ENCODE measurements at places on chromosomes 7 and 10.
A peak's percentile ranks its signal among the peaks of the same experiment; 100 is the strongest.

DNA sequence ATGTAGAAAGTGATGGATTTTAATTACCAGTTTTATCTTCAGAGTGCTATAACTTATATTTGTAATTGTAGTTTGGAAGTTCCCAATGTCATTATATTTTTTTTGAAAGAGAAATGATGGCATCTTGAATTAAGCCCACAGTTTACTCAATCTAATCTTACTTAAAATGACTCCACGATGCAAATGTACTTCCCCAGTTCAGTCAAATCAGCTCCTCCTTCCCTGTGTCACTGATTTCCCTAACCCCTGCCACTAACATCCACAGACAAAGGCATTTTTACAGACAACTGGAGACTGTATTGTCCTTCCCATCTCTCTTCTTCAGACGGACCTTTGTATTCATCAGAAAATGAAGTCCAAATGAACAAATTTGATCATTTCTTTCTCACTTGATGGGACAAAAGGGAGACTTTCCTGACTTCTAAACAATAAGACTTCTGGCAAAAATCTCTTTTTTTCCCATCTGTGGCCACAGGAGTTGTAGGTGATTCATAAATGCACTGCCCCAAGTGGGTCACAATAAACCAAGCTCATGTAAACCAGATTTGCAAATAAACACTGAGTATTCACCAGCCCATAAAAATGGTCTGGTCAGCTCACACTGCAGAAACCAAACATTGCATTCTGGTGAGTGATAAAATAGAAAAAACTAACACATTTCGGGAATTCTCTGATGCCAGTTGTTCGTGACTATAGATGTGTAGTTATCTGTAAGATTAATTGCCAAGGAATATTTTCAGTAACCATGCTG is 162.9 kb downstream of the FANK1 start:
- no peak for DNase-seq

- no peak for DNase-seq
Measured at GRCh38 chr10:31186225-31187000, 132.6 kb upstream of the ZEB1 start.

GRCh38 chr7:3301831-3302618 is 973 bp downstream of the SDK1 start:
- DNase-seq, result peak; percentile 16

DNA sequence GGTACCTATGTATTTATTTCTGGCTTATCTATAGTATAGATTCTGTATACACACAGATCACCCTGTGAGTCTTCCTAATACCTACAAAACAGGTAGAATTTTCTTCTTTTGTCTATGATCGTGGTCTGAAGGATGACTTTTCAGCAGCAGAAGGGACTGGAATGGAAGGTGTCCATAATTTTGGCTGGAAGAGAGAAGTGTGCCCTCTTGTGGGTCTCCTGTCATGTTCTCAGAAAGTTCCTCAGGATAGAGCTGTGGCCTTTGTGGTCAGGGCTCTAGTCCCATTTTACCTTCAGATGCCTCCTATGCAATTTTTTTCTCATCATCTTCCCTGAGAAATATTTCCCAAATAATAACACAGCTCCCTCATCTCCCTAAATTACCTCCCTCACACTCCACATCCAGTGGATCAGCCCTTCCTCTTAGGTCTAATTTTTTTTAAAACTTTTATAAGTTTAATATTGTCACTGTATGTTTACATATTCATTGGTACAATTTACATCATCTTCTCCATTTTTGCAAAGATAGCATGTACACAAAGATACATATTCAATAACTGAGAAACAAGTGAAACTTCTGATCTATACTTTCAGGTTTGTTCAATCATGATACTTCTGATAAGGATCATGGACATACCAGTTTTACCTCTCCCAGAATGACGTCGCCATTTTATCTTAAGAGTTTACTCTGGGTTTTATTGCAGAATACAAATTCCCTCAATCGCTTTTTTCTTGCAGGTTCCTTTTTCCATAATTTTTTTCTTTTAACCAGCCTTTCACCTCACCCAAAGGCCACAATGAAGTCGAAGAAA is 112.7 kb downstream of the REEP3 start:
- DNase-seq, result no peak

DNA sequence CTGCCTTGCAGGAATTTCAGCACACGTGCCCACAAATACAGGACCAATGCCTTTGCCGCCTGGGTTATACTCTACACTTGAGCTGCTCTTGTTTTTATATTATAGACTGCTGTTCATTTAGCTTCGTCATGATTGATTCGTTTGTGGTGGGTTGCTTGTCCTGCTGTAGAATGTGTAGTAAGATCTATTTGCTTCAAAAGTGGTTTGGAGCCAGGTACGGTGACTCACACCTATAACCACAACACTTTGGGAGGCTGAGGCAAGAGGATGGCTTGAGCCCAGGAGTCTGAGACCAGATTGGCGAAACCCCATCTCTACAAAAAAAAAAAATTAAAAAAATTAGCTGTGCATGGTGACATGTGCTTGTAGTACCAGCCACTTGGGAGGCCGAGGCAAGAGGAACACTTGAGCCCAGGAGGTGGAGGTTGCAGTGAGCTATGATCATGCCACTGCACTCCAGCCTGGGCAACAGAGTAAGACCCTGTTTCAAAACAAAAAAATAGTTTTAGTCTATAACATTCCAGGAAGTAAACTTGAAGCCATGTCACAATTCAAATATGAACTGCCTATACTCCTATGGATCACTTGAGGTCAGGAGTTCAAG is 9.0 kb upstream of the RHBDD2 start:
- no peak for DNase-seq

DNA sequence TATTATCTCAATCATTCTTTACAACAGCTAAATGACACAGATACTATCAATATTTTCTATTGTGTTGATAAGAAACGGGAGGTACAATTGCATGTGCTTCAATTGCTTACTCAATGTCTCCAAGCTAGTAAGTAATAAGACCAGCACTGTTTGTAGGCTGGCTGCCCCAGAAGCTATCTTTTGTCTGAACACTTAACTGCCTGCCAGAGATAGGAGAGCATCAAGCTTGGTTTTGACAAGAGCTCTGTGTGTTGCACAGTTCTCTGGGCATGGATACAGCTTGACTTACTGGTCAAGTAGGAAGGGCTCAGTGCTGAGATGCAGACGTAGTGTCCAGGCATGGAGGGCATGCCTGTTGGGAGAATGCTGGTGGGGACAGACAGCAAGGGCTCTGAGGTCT is 26.3 kb upstream of the CAPZA2 start:
- no peak for DNase-seq

DNA sequence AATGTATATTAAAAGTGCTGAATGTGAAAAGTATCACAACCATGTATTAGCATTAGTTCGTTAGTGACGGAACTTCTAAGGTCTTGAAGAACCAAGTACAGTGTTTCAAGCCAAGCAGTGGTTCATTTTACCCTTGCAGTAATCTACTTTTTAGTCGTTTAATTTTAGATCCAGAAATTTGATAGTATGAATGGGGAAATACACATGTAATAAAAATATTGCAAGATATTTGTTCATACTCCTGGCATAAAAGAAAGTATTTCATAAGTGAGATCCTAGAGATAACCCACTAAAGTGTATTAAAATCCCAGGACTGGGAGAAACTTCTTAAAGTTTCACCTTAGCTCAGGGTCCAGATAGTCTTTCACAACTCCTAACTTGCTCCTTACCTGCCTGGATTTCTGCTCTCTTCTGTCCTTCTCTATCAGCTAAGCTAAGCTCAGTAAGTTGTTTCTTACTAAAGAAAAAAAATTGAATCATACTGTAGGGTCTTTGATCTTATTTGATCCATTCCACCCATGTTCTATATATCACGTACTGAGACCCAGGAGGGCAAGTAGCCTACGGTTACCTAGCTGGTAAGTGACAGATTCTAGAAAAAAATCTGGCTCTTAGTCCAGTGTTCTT is 1.5 kb downstream of the BCAP29 start:
- DNase-seq, result no peak

DNA sequence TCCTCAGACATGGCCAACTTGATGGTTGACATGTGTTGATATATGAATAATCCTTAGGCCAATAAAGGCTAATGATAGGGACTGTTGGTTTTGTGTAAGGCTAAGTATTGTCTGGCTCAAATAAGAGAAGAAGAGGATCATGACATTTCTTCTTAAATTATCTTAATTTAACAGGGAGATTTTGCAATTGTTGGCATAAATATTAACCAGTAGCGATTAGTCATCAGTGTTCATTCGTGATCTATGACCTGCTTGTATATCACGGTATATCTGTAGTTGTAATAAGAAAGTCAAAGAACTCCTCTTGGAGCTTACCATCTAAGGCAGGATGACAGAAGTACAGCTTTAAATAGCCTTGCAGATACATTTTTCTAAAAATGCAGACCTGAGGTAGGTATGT is 196.4 kb downstream of the CREB5 start:
- DNase-seq, result no peak

- DNase-seq, result no peak
Measured at GRCh38 chr10:69731184-69731583, 70.5 kb upstream of the COL13A1 start.

- DNase-seq, result no peak
Measured at GRCh38 chr10:78514459-78514858, 480.8 kb downstream of the RPS24 start.

GRCh38 chr10:7027913-7028808 is 382.7 kb downstream of the SFMBT2 start:
- no peak for DNase-seq
